ENCODE measurements at places on chromosomes 12 and 14.

DNA sequence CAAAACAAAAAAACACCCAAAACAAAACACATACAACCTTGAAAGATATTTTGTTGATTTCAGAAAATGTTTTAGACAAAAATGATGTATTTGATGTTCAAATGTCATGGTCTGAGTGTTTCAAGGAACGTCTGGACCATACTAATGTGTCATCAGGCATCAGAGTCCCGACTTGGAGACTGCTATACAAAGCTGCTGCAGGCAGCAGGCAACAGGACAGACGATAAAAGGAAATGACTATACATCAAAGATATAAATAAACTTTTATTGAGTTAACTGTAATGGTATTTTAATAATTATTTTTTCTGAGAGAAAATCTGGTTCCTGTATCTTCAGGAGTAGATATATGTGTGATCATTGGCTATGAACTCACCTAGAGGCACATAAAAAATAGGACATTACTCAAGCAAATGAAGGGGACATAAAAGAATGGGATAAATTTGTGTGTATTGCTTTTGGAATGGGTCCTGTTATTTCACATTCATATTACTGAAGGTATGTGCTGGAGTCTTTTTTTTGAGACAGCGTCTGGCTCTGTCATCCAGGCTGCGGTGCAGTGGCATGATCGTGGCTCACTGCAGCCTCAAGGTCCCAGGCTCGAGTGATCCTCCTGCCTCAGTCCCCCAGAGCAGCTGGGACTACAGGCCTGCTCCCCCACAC, 87.3 kb upstream of the HECTD1 start:
- no peak for DNase-seq

GRCh38 chr12:92676710-92677109, 26.1 kb upstream of the PLEKHG7 start:
- DNase-seq, result no peak

DNA sequence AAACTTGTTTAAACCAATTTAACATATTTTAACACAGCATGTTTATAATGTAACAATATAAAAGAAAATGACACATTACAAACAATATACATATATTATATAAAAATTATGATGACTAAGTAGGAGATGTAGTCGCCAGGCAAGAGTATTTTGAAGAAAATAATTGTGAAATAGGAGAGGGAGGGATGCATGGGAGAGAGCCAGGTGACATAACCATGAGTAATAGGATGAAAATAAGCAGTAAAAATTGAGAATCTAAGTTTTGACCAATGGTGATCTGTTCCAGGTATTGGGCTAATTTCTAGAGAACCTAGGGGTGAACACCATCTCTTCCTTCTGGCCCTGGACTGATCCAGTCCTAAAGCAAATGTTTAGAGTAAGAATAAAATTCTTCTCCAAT, 315.2 kb upstream of the G2E3 start:
- no peak for DNase-seq

- no peak for DNase-seq
Measured at GRCh38 chr12:65825507-65826352, 1.4 kb downstream of the HMGA2 start.

DNA sequence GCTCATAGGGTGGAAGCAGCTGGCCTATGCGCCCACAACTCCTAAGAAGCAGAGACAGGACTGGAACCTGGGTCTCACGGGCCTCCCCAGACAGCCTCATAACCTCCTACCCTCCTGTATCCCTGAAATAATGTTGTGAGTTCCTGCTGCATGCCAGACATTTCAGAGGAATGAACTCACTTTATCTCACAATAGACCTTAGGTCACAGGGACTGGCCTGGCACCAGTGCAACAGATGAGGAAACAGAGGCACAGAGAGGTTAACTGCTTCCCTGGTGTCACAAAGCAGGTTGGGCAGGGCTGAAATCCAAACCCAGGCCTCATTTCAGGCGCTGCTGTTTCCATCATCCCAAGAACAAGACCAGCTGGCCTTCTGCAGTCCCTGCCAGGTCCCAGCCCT, 5.3 kb downstream of the PHETA1 start:
- no peak for DNase-seq

GRCh38 chr14:94122438-94122837, 7.0 kb downstream of the IFI27L2 start:
- no peak for DNase-seq

DNA sequence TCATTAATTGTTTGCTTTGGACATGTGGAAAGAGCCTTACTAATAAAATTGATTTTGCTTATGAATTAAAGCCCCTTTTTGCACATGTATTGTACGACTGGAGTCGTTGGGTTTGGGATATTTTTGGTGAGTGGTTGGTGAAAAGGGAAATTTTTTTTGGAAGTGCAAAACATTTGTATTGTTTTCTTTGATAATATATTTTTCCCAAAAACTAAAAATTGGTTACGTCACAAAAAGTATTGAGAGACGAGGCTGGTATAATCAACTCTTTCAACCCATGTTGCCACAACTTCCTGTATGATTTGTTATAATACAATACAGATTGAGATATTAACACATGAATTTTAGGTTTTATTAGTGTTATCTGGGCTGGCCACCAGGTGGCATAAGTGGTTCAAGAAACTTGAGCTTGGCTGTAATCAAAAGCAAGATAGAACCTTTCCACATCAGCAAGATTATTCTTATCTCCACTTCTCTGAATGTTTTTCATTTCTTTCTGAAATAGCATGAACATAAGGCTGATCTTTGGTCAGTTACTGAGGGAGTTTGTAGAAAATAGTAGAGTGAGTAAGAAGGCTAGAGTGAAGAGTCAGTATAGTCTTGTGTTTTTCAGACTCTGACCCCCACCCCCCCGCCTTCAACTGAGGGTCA, 8.7 kb downstream of the NGDN start:
- DNase-seq, result peak; percentile 2

DNA sequence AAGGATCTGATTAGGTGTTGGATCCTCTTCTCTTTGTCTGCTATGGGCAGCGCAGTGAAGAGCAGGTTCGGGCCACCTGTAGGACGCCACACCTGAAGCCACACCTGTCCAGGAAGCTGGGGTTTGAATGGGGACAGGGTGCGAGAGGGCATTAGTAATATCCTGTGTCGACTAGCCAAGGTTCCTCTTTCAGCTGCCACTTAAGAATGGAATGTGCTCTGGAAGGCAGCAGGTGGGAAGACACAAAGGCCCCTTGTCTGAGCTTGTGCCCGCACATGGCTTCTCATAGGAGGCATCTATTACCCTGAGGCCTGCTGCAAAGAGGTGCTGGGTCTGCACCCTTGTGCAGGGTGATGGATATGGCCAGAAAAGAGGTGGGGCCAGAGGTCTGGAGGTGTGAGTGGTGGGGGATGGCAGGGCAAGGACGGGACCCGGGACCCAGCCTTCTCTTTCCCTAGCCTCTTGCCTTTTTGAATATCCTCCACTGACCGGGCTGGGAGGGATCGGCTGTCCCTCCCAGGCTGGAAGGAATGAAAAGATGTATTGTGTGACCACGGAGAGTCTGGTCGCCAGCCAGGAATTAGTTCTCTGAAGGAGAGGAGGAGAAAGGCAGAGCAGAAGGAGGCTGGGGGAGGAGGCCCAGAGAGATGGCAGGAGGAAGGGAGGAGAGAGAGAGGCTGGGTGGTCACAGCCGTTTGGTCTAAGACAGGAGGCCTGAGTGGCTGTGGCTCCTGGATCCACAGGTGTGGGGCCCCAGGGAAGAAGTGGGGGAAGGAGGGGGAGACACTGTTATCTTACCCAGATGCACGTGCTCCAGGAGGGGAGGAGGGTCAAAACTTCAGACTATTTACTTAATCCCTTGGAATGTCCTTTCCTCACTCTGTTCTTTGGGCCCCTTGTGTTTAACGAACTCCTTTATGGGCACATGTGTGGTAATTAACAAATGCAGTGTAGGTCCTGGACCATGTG, 101.5 kb downstream of the SMOC1 start:
- DNase-seq, result no peak

DNA sequence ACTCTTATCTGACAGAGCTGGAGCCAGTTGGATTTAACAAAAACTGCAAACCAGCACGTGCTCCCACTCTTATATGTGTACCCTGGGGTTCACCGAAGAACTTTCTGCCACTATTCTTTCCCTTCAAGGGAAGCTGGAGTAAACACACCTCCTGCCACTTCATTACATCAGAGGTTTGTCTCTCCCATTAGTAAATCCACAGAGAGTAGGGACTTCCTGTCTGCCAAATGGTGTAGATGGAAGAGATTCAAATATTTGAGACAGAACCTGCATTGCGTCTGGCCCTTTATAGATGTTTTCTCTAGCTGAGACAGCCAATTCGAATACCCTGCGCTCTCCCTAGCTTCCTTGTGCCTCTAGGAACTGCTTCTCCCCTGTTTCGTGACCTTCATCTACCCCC, 29.1 kb upstream of the AEBP2 start:
- DNase-seq, result no peak

- DNase-seq, result peak; percentile 100
Measured at GRCh38 chr12:56645717-56646446, at the start of gene ATP5F1B. ATP5F1B (minus strand) TSS chr12:56645984; CDS start chr12:56645963, 21 bp downstream.

- DNase-seq, result no peak
Measured at GRCh38 chr14:74868739-74869138, 7.2 kb downstream of the PROX2 start.

- DNase-seq, result no peak
Measured at GRCh38 chr12:68119250-68119649, 40.3 kb downstream of the IFNG start.

Measured in GF-D8 (cell line).